ENCODE measurements at places on chromosomes 16 and 17.

DNA sequence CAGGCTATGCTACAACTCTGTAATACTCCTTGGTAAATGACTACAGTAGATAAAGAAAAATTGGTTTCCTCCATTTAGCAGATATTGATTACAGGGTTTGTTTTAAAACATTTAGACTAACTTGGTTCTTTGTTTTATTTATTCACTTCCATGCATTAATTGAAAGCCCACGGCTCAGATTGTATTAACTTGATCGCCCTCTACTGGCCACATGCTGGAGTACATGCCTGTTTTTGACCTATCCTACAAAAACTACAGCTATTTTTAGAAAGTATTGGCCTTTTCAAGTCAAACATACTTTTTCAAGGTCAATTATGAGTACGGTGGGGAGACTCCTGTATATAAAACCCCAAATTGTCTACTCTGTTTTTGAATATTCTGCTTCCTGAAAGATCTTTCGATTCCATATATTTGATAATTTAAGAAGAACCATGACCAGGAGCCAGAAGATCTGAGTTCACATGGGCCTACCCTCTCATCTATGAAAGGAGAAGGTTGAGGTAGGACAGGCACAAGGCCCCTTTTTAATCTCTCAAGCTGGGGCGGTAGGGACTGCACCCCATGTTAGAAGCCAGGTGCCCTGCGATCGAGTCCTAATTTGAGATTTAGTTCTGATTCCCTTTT is 51.8 kb downstream of the CA10 start:
- peak; percentile 18 for DNase-seq

DNA sequence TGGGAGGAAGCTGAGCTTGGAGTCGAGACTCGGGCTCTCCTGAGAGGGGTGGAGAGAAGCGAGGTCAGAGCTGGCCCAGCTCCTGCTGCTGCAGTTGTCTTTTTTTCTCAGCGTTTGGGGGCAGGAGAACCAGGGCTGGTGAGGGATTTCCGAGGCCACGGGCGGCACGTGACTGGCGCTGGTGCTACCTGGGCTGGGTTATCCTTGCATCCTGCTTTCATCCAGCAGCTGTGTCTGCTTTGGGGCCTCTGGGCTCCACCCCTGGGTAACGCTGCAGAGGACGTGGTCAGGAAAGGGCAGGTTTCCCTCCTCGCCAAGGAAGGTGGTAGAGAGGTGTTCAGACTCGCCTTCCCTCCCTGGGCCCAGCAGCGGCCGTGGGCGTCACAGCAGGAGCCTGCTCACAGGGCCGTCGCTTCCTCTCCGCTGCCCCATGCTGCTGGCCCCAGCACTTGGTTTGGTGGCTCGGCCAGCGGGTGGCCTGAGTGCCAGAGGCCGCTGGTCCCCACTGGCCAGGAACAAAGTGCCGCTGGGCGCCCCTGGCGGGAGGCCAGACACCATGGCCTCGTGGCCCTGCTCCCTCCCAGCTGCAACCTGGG is 22.5 kb downstream of the GSE1 start:
- no peak for DNase-seq

DNA sequence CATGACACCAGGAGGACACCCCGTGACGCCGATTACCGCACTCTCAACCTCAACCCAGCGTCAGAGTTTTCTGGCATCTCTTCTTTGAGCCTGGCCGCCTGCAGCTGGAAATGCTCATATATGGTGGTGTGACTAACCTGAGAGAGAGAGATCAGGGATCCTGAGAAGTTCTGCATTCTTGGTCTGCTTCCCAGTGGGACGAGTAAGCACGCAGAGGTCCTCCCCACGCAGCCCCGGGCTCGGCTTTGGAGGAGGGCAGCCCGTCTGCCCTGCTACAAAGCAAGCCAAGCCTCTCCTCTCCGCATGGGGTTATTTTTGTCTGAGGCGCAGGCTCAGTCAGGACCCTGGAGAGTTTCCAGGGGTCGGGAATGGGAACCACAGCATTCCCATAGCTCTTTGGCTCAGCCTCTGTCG is 16.5 kb downstream of the CRISPLD2 start:
- no peak for DNase-seq

- no peak for DNase-seq
Observed at GRCh38 chr17:35350493-35350892, 22.9 kb downstream of the SLFN11 start.

- no peak for DNase-seq
Observed at GRCh38 chr17:2338315-2338657, 985 bp downstream of the SGSM2 start.

- DNase-seq, result no peak
Observed at GRCh38 chr16:1047123-1047522, 25.4 kb upstream of the SSTR5 start.

DNA sequence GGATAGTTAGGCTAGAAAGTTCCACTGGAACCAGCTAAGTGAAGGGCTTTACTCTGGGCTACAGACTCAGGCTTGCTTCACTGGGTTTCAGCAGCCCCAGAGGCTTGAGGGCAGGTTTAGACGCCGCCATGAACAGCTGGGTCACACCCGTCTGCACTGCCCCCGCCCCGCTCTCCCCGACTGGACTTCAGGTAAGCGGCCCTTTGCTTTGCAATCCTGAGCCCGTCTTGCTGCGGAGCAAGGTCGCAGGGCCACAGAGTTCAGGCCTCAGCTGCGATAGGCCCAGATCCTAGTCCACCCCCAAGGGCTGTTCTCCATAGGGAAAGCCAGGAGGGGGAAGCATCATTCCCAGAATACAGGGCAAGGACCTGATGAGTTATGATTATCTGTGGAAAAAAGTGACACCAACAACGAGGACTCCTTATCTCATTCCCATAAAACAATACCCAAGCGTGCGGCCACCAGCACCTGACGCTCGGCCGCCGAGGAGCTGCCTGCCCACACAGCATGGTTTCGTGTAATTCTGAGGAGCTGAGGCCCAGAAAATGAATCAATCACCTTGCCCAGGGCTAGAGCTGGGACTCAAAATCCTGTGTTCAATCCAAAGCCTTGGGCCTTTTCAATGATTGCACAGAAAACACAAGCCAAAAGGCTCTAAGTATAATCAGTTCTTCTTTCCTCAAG is 20.4 kb downstream of the MEAK7 start:
- DNase-seq, result no peak

GRCh38 chr16:54359081-54359480 is 72.5 kb upstream of the IRX3 start:
- no peak for DNase-seq

DNA sequence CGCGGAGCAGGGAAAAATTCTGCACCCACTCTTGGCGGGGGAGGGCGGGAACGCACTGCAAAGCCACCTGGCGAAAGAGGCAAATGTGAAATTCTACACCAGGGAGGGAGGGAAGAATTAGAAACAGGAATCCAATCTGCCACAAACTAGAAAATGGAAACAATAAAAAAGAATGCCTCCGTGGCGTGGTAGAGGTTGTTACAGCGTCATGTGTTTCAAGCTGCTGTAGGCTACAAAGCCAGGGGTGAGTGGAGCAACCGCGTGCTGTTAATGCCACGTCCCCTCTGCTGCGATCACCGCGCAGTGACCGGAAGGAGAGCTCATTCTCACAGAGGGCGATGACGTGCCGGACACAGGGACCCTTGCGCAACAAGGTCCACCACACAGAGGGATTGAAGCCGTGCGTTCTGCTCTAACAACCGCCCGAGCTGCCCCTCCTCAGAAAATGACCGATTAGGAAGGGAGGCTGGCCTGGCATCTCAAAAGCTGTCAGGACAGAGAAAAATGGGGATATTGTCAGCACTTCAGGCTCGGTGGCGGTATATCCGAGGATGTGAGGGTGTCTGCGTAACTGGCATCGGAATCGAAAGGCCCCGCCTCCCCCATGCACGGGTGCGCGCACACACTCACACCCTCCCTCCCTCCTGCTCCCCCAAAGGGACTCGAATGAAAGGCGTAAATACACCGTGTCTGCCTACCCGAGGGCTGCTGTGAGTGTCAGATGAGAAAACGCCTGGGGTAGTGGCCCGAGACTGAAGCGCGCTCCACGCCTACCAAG is 70.8 kb upstream of the TNRC6C start:
- peak; percentile 45 for DNase-seq

GRCh38 chr16:80540516-80541305 is at the start of gene DYNLRB2:
TSS of gene DYNLRB2 (plus strand) at chr16:80540993. CDS start at chr16:80541077, 84 bp downstream.
- DNase-seq, result peak; percentile 89

DNA sequence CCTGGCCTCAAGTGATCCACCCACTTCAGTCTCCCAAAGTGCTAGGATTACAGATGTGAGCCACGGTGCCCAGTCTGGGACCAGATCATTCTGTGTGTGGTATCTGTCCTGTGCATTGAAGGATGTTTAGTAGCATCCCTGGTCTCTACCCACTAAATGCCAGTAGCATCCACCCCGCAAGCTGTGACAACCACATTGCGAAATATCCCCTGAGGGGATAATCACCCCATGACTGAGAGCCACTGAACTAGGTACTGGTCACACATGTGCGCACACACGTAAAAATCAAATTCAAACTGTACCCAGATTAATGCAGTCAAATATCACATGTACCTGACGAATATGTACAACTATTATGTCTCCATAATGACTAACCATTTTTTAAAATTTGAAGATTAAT is 35.8 kb downstream of the TEKT5 start:
- no peak for DNase-seq

GRCh38 chr17:49715717-49716279 is 8.0 kb upstream of the SLC35B1 start:
- peak; percentile 59 for DNase-seq

DNA sequence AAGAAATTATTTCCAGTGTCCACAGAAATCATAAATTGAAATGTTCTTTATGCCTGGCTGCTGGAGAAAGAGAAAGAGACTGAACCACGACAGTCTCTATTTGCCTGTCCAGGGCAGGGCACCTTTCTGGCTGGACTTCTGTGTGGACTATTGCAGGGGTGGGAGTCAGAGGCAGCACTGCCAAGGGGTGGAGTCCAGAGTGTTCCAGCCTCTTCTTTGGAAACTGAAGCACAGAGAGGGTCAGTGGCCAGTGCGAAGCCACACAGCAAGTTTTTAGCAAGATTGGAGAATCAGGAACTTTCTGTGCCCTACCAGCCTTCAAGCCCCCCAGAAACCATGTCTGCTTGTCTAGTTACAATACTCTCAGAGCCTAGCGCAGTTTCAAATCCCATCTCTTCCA is 15.3 kb downstream of the KCNG4 start:
- no peak for DNase-seq

DNA sequence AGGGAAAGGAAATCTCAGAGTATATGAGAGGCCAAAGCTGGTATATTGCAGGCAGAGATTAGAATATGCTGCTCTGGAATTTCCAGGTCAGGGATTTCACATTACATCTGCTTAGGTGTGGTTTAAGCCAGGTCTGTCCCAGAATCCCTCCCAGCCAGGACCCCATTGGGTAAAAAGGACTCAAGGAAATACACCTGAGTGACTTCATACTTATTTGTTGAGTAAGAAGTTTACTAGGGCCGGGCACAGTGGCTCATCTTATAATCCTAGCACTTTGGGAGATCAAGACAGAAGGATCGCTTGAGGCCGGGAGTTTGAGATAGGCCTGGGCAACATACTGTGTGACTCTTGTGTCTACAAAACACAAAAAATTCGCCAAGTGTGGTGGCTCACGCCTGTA is 7.2 kb downstream of the PIPOX start:
- DNase-seq, result no peak

DNA sequence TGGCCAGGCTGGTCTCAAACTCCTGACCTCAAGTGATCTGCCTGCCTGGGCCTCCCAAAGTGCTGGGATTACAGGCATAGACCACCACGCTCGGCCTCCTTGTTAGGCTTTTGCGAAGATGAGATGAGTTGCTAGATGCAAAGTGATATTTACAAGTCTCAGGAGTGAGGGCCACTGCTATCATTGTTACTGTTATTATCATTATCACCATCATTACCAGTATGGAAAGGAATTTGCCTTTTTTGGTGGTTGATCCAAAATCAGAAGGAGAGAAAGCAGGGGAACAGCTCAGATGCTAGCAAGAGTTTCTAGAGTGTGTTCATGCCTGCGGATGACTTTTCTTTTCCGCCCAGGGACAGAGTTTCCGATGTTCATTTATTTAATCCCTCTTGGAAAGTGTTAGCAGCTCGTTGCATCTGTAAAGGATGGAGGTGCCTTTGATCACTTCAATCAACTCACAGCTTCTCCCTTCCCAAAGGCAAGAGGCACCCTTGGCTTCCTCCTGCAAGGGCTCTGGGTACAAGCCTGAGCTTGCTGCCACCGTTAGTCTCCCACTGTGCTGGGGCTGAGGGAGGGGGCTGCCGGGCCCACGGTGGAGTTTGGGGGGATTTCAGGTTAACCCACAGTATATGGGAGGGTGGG is 21.6 kb downstream of the ITPRIPL2 start:
- no peak for DNase-seq

DNA sequence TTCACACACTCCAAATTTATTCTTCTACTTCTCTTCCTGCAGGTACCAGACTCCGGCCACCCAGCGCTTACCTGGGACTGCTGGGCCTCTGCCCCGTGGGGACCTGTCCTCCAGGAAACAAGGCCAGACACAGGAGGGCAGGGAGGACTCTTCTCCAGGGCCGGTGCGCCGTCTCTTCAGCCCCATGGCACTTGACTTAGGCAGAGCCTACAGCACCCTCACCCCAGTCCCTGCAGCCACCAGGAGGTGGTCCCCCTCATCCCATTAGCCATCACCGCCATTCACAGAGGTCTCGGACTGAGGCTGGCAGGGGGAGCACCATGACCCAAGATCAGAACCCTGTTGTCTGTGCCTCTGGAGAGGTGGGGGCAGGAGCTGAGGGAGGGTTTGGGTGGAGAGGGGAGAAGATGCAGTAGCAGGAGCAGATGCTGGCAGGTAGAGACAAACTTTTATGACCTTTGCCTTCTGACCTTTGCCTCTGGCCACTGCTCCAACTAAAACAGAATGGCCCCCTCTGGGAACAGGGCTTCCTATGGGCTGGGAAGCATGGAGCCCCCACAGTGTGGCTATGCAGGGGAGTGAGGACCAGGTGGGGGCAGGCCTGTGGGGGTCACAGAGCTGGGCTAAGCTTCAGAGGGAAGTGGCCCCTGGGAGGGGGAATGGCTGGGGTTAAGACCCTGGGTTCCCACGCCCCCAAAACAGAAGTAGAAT is 1.7 kb upstream of the GCGR start:
- no peak for DNase-seq

DNA sequence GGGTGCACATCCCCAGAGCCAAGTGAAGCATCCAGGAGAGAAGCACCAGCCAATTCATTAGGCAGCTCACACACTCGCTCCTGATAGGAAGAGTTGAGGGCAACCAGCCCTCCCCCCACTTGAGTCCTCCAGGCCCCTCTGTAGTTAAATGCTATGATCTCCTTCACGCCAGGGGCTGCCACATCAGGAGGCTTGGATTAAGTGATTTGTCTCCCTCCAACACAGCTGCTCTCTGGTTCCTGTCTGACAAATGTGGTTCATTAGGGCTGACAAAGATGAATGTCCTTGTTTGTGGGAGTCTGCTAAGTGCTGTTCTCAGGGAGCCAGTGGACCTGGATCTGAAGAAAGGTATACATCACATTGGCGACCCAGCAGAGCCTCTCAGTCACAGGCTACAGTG is 94.5 kb upstream of the WSCD1 start:
- DNase-seq, result no peak

Measured in stimulated activated naive CD8-positive, alpha-beta T cell treated with anti-CD3 and anti-CD28 coated beads, Interleukin-15, amount 100 ng/mL, for 72 hours (primary cell).